ENCODE measurements at places on chromosomes 2 and 18.
A peak's percentile ranks its signal among the peaks of the same experiment; 100 is the strongest.

GRCh38 chr2:938181-939005 lies 12.3 kb upstream of the SNTG2 start:
- DNase-seq: no peak

GRCh38 chr18:615773-616172 lies 19.0 kb downstream of the CLUL1 start:
- DNase-seq: no peak

DNA sequence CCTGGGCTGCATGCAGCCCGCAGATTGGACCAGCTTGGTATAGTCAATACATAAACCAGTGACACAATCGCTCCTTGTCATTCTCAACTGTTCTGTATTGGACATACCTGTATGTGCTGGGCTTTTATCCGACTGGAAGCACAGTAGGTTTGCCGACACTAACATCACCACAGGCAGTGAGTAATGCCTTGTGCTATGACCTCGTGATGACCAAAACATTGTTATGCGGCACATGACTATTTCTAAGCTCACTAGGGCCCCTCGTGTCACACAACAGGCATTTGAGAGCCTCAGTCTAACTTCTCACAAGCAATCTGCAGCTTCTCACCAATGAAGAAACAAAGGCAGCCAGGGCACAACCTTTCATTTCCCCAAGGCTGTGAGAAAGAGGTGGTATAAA lies 320.8 kb downstream of the AFF3 start:
- peak; percentile 90 for DNase-seq

DNA sequence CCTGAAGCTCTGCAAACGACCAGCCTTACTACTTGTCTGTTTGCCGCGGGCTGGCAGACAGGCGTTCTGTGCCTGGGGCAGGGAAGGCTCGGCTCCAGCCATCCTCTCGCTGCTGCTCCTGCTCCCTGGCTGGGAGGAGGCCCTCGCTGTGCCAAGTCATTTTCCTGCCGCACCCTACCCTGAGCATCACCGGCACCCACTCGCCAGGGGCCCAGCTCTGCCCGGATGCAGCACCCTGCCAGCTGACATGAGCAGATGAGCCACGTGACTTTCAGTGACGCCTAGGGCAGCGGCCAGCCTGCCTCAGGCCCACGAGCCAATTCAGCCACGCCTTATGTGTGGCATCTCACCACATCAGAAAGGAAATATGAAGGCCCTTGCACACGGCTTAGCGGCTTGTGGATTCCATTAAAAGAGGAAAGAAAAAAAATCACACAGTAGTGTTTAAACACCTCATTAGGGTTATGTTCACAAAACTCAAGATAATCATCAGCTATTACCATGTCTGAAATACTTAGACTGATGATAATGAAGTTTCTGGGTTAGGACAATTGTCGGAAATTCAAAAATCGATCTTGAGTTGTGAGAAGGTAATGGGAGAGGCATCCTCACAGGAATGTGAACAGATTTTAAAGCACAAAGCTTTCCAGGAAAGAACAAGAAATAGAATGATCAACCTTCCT lies 250.5 kb downstream of the TWIST2 start:
- no peak for DNase-seq

Measured in Panc1 (cell line).